ENCODE measurements at places on chromosomes 3 and 15.

DNA sequence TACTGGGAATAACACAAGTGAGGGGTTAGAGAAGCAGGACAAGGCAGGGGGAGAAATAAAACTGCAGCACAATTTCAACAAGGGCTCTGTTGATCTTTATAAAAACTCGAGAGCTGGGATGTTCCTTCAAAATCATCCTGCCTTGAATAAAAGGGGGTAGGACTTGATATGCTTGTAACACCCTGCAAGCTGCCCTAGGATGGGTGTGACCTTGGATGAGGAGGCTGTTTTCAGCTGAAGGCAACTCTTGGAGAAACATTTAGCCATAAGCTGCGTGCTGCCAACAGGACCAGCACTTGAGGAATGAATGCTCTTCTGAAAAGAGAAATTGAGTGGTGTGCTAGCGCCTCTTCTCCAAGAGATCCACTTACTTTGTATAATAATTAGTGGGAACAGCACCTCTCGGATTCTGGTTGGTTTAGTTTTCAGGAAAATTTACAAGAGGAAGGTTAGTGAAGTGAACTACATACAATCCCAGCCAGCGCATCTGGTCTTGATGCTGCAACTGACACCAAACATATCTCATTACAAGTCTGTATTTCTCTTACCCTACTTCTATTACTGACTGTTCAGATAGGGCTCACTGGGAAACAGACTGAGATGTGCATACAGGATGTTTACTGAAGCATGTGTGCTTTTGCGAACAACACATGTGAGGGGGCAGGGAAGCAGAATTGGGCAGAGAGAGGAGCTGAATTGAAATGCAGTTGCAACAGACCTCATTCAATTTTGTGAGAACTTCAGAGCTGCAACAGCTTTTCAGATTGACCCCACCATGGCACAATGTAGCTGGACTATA lies 643.0 kb upstream of the GOLIM4 start:
- no peak for DNase-seq

GRCh38 chr15:40420071-40420713 lies 14.6 kb downstream of the IVD start:
- DNase-seq, result no peak

DNA sequence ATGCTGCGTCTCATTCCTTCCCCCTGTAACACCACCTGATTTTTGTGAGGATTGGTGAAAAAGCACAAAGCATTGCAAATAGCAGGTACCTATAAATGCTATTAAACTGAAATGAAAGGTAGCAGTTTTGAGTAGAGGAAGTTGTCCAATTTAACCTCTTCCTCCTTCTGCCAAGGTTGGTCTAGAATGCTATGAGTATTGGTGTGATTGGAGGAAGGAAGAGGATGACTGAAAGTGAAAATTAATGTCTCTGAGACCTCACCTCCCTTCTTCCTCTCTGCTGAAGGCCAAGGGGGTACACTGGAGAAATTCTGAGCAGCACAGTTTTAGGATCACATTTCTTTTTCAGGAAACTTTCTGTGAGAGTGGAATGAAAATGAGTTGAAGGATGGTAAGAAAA lies 94.4 kb downstream of the DTWD1 start:
- DNase-seq, result no peak

- no peak for DNase-seq
Measured at GRCh38 chr15:25178835-25179672, 224.3 kb downstream of the SNRPN start.

GRCh38 chr3:1908651-1909445 lies 189.8 kb upstream of the CNTN4 start:
- no peak for DNase-seq

- DNase-seq, result no peak
Measured at GRCh38 chr3:77247061-77247460, 207.2 kb downstream of the ROBO2 start.

DNA sequence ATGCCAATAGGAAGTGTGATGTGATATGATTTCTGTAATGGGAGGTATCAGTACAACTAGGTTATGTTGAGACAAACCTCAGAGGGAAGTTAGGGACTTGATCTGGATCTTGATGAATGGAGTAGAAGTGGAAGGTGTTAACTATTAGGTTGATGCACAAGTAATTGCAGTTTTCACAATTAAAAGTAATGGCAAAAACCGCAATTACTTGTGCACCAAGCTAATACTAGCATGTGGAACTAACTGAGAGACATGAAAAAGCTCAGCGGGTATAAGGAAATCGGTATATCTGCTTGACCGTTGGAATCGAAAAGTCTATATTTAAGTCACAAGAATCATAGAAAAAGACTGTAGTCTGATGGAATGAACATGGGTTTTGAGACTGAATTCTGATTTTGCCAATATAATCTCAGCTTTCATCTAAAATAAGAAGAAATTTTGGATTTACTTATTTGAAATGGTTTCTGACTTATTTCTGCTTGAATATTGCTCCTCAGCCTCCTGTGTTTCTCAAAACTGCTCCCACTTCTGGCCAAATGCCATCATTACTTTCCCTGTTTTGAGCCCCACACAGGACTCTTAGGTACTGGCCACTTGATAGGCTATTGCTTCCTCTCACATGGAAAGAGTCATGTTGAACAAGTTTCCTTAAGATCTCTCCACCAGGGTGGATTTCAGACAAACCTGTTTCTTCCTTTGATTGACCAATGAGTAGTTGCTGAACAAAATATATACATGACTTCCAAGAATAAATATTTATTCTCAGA lies 271.5 kb upstream of the COL8A1 start:
- DNase-seq, result no peak

GRCh38 chr3:143478115-143478693 lies 358.6 kb downstream of the CHST2 start:
- DNase-seq, result no peak

DNA sequence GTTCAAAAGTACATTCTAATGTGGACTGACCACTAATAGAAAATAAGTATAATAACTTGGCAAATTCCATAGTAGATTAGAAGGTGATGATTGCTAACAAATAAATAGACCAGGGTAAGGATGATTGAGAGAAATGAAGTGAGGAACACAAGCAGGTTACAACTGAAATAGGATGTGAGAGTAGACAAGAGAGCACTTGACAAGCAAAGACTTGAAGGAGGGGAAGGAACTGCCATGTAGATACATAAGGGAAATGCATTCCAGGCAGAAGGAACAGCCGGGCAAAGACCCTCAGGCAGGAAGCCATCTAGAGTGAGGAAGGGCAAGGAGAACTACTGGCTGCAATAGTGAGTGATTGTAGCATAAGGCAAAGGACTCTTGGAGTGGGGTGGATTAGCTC lies 5.0 kb downstream of the PLA1A start:
- no peak for DNase-seq

DNA sequence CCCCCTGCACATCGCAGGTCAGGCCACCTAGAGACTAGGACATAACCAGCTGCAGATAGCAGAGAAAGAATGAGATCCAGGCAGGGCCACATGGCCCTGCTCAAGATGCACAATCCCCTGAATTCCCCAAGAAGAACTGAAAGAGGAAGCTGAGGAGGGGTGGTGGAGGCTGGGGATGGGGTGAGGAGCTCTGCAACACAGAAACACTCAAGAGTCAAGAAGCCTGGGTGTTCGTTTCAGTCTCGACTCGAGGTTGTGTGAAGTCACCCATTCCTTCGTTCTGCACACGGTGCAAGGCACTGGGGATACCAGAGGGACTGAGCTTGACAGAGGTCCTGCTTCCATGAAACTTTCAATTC lies 62.0 kb downstream of the TLE3 start:
- DNase-seq, result no peak

- no peak for DNase-seq
Measured at GRCh38 chr3:40292637-40293349, 16.7 kb upstream of the EIF1B start.

DNA sequence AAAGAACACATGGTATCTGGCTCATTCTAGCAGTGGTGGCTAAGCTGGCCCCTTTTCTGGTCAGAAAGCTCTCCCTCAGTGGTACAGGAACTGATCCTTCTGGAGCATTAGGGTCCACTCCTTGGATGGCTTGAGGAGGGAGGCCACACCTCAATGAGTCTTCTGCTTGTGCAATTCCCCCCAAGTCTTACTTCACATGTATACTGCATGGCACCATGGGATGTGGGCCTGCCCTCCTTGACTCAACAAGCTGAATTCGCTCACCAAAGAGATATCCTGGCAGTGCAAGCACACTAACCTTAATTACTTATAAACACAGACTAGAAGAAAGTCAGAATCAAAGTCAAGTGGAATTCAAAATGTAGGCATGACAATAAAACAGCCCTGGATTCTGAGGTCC lies 133.8 kb upstream of the SLC2A2 start:
- DNase-seq, result no peak

DNA sequence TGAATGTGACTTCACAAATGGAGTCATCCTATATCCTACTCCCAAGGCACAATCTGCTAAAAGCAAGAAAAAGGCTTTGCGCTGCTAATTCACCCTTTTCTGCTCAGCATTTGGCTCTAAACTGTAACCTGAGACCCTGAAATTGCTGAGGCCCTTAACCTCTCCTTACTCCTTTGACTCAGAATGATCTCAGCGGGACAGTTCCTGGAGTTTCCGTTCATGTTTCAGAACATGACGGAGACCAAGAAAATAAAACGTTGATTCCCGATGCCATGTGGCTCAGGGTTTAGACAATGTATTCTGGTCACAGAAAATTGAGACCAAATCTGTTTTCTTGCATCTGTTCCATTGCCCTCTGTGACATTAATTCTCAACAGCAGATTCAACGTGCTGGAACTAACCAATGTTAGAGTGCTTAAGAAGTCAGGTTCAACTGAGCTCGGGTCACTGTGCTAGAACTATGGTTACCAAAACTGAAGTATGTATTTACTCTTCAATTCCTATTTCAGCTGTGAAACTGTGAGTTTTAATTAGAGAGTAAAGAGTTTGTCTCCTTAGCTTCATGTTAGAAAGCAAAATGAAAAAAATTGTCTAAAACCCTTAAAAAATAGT lies 45.4 kb upstream of the TMC3 start:
- DNase-seq, result no peak

DNA sequence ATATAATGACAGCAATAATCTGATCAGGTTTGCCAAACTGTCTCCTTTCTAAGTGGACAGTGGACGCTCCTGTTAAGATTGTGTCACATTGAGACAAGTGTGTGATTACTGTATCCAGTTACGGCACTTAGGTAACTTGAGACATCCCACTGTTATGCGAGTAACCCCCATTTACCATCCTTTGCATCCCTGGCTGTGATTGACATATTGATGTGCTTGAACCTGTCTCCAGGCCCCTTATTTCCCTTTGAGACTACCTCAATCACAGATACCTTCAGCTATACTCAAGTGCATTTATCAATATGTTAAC lies 785.2 kb downstream of the NR2F2 start:
- no peak for DNase-seq

- no peak for DNase-seq
Measured at GRCh38 chr15:65631503-65631902, 9.8 kb downstream of the SLC24A1 start.

DNA sequence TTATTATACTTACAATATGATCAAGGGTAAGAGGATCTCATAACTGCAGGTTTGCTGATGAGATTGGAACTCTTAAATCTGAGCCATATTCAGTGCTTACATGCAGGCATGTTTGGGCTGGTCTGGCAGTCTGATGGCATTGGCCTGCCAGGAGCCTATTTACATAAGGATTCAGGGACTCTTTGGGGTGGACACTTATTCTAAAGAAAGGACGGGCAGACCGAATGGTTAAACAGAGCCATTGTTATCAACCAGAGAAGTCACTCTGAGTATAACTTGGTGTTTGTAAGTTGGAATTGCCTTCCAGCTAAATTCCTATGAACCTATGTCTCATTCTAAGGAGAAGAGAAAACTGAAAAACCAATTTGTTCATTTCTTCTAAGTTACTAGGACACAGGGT lies 932.8 kb downstream of the IGSF11 start:
- no peak for DNase-seq

GRCh38 chr3:160163229-160163878 lies 61.9 kb upstream of the C3orf80 start:
- peak; percentile 45 for DNase-seq

DNA sequence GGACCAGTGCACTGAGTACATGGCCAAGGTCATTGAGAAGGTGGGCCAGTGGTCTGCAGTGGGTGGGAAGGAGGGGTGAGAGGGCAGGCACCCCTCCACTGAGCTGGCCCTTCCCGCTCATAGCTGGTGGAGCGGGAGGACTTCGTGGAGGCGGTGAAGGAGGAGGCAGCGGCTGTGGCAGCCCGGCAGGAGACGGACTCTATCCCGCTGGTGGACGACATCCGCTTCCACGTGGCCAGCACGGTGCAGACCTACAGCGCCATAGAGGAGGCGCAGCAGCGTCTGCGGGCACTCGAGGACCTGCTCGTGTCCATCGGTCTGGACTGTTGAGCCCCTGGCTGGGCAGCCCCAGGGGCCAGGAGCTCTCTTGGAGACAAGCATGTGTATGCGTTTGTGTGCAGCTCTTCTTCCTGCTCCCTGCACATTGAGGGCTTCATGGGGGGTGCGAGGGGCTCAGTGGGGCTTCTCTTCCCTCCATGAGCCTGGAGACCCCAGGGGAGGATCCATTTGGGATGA lies 7.5 kb downstream of the ABTB1 start:
- DNase-seq, result no peak

GRCh38 chr3:115399750-115400149 lies 223.6 kb upstream of the GAP43 start:
- no peak for DNase-seq

GRCh38 chr3:61451841-61452240 lies 109.5 kb upstream of the PTPRG start:
- DNase-seq, result no peak

- DNase-seq, result no peak
Measured at GRCh38 chr3:41198526-41198925, 779 bp upstream of the CTNNB1 start.

GRCh38 chr15:89358435-89358754 lies 23.8 kb upstream of the POLG start:
- no peak for DNase-seq

- DNase-seq, result no peak
Measured at GRCh38 chr3:160956785-160957184, 148.4 kb downstream of the B3GALNT1 start.

- no peak for DNase-seq
Measured at GRCh38 chr3:65779390-65779789, 259.3 kb downstream of the MAGI1 start.

GRCh38 chr3:46850468-46850779 lies 12.8 kb downstream of the MYL3 start:
- DNase-seq, result no peak

DNA sequence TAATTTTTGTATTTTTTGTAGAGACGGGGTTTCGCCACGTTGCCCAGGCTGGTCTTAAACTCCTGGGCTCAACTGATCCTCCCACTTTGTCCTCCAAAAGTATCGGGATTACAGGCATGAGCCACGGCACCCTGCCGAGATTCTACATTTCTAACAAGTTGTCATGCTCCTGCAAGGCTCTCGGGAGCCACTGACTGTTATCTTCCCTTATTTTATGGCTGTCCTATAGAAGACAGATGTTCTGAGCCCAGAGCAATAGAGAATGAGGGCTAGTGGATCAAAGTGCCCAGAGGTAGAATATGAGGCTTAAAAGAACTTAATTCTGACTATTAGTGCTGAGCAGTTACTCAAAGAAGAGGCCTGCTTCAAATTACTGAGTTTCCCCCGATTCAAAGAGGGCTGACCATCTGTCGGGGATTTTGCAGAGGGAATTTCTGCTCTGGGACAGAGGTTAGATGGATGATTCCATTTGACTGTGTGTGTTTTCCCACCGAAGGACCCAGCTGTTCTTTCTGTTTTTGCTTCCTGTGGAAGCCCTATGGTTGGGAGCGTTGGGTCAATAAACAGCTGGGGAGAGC lies 39.5 kb downstream of the ITPR1 start:
- DNase-seq, result no peak

- no peak for DNase-seq
Measured at GRCh38 chr3:3815206-3815605, 16.0 kb downstream of the LRRN1 start.
